ENCODE measurements at places on chromosomes 12 and 14.

DNA sequence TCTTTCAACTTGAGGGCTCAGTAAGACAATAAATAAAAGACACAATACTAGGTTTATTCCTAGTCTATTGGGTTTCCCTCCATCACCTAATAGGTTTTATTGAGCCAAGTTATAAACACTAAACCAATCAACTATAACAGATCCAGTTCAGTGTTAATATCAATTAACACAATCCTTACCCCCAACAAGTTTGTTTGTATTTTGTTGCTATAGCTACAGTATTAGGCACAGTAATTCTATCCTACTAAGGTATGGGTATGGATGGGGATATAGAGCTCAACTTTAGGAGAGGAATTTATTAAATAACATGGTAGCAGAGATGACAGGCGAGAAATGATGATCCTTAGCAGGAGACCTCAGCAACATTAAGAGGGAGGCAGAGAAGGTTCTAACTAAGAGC is 13.3 kb downstream of the PPP4R3A start:
- DNase-seq = no peak

DNA sequence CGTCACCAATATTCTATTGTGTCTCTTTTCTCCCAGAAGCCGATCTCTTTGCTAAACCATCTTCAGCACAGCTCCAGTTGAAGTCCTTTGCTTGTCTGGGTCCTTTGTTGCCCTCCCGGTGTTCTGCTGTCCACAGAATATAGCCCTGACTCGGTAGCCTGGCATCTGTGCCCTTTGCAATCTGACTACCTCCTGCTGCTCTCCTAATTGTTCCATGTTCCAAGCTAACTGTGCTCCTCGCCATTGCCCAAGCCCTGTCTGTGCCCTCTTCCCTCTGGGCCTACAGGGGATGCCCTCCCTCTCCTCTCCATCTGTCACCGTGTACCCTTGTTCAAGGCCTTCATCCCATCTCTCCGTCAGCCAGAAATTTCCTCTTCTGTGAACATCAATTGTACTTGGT is 306.3 kb downstream of the APAF1 start:
- DNase-seq = no peak

- DNase-seq = no peak
Observed at GRCh38 chr14:95489214-95490137, 27.0 kb downstream of the SYNE3 start.

GRCh38 chr12:68178774-68179439 is 19.4 kb upstream of the IFNG start:
- no peak for DNase-seq

GRCh38 chr12:989751-990660 is 1.0 kb upstream of the ERC1 start:
- DNase-seq = peak; percentile 45

- no peak for DNase-seq
Observed at GRCh38 chr12:50538182-50538581, 33.4 kb downstream of the DIP2B start.

- peak; percentile 82 for DNase-seq
Observed at GRCh38 chr12:68040450-68041075, 51.3 kb downstream of the IFNG-AS1 start.

GRCh38 chr12:27844366-27845090 is 64.5 kb upstream of the MANSC4 start:
- no peak for DNase-seq

DNA sequence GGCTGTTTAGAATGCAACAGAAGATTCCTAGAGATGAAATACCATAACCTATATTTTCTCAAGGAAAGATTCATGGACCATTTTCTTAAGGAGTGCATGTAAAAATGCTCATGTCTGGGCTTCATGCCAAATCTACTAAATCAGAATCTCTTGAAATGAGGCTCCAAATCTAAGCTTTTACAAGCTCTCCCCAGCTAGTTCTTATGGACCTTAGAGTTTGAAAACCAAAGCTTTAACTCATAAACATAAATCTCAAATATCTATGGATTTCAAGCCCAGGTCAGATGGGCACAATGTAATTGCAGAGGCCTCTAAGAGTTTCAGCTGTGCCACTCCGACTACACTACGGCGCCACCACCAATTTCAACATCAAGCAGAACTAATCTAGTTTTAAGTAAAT is 117.3 kb upstream of the CAND1 start:
- no peak for DNase-seq
